ENCODE measurements at places on chromosomes 16 and 17. TPM values are rescaled to one million over a fixed set of nuclear protein-coding genes. Genes with fewer than 3 reads are reported as not detected.

DNA sequence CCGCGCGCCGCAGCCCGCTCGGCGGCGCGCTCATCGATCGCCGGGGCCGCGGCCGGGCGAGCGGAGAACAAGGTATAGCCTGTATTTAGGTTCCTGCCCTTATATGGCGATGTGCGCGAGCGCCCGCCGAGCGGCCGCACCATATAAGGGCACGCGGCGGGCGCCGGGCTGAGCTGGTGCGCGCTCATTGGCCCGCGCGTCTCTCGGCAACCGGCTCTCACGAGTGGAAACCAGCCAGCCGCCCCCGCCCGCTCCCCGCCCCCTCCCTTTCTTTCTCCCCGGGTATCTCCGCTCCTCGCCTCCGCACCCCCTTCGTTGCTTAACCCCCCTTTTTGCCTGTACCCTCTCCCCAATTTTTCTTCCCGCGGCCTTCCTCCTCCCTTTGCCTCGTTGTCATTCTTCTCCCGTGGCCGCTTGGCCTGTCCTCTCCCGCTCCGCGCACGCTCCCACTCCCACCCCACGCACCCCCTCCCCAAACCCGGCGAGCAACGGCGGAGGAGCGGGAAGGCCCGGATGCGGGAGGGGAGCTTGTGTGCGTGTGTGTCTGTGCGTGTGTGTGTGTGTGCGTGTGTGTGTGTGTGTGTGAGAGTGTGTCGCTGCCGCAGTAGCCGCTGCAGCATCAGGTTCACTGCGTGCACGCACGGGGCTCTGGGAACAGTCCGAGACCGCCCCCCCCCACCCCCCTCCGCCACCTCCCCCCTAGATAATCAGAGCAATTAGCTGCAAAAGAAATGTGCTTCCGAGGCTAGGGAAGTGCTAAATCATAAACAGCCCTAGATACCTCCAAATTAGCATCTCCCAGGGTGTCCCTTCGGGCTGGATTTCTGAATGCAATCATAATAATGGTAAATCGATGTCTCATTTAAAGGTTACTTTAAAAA, 13.5 kb upstream of the CBX8 start:
- no peaks in the 10 kb centered on the region for H3K4me1 ChIP-seq
- no peak overlapping the region for H3K4me3 ChIP-seq
- no peaks in the 10 kb centered on the region for H3K36me3 ChIP-seq
- DNase-seq, result no peak
- H3K27me3 ChIP-seq, result peaks cover 30% of the 10 kb centered on the region

DNA sequence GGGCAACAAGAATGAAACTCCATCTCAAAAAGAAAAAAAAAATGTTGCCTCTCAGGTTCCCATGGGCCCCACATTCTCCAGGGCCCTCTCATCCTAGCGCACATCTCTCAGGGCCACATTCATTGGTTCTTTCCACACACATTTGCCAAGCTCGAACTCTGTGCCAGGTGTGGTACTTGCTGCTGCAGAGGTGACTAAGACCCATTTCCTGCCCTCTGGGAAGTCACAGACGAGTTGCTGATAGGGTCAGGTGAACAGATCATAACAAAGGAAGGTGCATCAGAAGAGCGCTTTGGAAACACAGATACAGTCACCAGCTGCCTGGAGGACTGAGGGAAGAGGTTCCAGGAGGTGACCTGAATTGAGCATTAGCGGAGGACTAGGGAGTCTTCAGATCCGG, 1.0 kb downstream of the GSDMA start:
- DNase-seq, result no peak
- H3K4me3 ChIP-seq, result no peak overlapping the region
- H3K36me3 ChIP-seq, result no peaks in the 10 kb centered on the region
- H3K27me3 ChIP-seq, result no peaks in the 10 kb centered on the region
- H3K27ac ChIP-seq, result no peak overlapping the region
- H3K4me1 ChIP-seq, result no peaks in the 10 kb centered on the region

DNA sequence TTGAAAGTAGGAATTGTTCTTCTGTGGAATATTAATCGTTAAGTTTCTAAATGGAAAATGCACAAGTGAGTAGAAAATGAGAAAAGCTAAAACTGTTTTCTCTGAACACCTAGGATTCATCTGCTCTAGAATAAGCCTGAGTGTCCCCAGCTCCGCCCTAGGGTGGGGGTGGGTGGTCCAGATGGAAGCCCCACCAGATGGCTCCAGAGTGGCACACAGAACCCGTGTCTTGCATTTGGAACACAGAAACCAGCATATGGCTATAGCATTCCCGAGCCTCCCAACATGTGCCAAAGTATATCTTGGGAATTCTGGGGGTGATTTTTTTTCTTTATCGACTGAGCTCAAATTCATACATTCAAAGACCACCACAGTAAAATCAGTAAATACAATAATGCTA, 517.7 kb upstream of the PSMD7 start:
- H3K4me3 ChIP-seq, result no peak overlapping the region
- DNase-seq, result no peak
- H3K27me3 ChIP-seq, result no peaks in the 10 kb centered on the region
- no peaks in the 10 kb centered on the region for H3K36me3 ChIP-seq

NACA2 gene
- total RNA-seq, result not detected

CIBAR2 gene
- total RNA-seq, result not detected

TELO2 gene
- total RNA-seq, result 35.3 TPM

All from ovary (tissue), 10 donors.